ENCODE measurements at places on chromosomes 2 and 18. TPM values are rescaled to one million over a fixed set of nuclear protein-coding genes. Genes with fewer than 3 reads are reported as not detected.

DNA sequence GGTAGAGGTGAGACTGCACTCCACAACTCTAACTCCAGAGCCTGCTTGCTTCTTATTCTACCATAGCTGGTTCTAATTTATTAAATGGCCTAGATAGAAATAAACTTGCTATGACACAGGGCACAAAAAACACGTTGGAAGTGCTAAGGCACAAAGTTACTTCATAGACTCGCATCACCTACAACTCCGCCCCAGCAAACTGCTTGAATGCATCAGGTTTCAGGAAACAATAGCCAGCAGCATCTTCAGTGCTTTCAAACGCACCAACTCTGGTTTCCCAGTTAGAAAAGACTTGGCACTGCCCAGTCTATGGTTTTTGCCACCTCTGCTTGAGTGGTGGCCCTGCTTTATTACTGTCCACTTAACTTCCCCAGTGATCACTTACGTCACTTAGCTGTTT lies 142.6 kb downstream of the RIF1 start:
- no peak for DNase-seq

DNA sequence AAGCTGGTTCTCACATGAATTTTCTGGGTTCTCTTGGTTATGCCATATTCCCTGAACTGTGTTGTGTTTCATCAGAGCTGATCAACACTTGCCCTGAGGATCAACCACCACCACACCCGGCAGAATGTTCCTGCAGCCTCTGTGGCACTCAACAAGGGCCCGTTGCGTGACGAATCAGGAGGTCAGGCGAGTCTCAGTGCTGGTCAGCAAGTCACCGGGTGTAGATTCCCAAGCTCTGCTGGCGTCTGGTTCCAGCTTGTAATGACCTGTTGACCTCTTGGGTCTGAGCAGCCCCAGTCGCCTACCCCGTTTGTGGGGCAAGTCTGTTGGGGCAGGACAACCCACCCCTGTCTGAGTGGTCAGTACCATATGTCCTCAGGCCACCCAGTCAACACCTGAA lies 46.0 kb downstream of the ADCY3 start:
- no peak for DNase-seq

Gene ARHGAP15
- 4.4 TPM for total RNA-seq

Gene CLEC4F
- total RNA-seq: not detected

Data from uterus (tissue), 4 donors.